ENCODE measurements at places on chromosomes 1 and 21.
A peak's percentile ranks its signal among the peaks of the same experiment; 100 is the strongest.

- H3K36me3 ChIP-seq = no peaks in the 10 kb centered on the region
- no peak overlapping the region for H3K27ac ChIP-seq
- no peak overlapping the region for H3K4me3 ChIP-seq
- no peaks in the 10 kb centered on the region for H3K4me1 ChIP-seq
These were observed 56.0 kb downstream of the ITSN1 start for GRCh38 chr21:33698087-33698860.

DNA sequence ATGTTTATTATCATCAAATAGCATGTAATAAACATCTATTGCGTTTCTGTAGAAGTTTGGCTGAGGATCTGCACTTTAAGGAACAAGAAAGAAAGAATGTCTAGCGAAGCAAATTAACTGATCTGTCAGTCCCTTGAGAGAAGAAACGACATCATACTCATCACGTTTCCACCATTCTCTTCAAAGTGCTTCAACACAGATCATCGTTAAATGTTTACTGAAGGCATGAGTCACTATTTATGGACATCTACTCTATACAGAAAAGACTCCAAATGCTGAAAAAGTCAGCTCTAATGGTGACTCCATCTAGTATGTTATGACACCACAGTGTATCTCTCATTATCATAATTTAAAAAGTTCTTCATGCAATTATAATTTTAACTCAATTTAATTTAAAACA is 369.1 kb downstream of the RGS7 start:
- no peaks in the 10 kb centered on the region for H3K27me3 ChIP-seq
- no peak overlapping the region for H3K4me3 ChIP-seq
- H3K27ac ChIP-seq = no peak overlapping the region
- H3K4me1 ChIP-seq = no peaks in the 10 kb centered on the region

GRCh38 chr1:109535481-109535880 is 4.2 kb upstream of the GPR61 start:
- no peaks in the 10 kb centered on the region for H3K27me3 ChIP-seq
- H3K4me1 ChIP-seq = no peaks in the 10 kb centered on the region
- peak overlapping the region; percentile 29 for H3K27ac ChIP-seq
- H3K36me3 ChIP-seq = no peaks in the 10 kb centered on the region
- no peak overlapping the region for H3K4me3 ChIP-seq

- no peak overlapping the region for H3K27ac ChIP-seq
- no peaks in the 10 kb centered on the region for H3K27me3 ChIP-seq
- no peak overlapping the region for H3K4me3 ChIP-seq
- no peak for DNase-seq
These were observed 67.6 kb downstream of the FH start for GRCh38 chr1:241451956-241452355.

DNA sequence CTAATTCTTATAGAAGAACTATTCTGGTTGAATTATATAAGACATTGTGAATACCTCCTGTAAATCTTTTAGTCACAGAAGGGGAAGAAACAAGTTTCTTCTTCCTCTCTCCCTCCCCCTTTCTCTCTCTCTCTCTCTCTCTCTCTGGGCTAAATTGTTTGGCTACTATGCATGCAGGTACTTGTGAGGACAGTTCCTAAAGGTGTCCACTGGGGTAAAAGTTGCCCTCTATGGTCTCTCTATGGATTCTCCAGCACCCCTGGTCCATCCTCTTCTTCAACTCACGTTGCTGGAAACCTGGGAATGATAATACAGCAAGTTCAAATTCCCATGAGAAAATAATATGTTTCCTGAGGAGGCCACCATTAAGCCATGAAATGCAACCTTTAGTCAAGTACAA is 5.8 kb downstream of the OR6K3 start:
- H3K36me3 ChIP-seq = no peaks in the 10 kb centered on the region
- DNase-seq = no peak

DNA sequence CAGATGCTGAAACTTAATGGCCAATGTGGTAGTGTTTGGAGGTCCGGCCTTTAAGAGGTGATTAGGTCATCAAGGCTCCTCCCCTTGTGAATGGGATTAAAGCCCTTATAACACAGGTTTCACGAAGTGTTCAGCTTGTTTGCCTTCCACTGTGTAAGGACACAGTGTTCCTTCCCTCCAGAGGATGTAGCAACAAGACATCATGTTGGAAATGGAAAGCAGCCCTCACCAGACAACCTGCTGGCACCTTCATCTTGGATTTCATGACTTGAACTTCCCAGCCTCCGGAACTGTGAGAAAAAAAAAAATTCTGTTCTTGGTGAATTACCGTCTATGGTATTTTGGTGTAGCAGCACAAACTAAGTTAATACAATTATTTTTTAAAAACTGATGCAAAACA is 613.8 kb downstream of the KIF26B start:
- H3K27me3 ChIP-seq = no peaks in the 10 kb centered on the region
- DNase-seq = no peak
- H3K4me1 ChIP-seq = no peaks in the 10 kb centered on the region
- H3K27ac ChIP-seq = no peak overlapping the region
- peaks cover 6% of the 10 kb centered on the region for H3K36me3 ChIP-seq

- no peak overlapping the region for H3K27ac ChIP-seq
- no peaks in the 10 kb centered on the region for H3K4me1 ChIP-seq
- no peak overlapping the region for H3K4me3 ChIP-seq
- no peaks in the 10 kb centered on the region for H3K36me3 ChIP-seq
These were observed 691.4 kb downstream of the ADGRL2 start for GRCh38 chr1:82492159-82492558.

DNA sequence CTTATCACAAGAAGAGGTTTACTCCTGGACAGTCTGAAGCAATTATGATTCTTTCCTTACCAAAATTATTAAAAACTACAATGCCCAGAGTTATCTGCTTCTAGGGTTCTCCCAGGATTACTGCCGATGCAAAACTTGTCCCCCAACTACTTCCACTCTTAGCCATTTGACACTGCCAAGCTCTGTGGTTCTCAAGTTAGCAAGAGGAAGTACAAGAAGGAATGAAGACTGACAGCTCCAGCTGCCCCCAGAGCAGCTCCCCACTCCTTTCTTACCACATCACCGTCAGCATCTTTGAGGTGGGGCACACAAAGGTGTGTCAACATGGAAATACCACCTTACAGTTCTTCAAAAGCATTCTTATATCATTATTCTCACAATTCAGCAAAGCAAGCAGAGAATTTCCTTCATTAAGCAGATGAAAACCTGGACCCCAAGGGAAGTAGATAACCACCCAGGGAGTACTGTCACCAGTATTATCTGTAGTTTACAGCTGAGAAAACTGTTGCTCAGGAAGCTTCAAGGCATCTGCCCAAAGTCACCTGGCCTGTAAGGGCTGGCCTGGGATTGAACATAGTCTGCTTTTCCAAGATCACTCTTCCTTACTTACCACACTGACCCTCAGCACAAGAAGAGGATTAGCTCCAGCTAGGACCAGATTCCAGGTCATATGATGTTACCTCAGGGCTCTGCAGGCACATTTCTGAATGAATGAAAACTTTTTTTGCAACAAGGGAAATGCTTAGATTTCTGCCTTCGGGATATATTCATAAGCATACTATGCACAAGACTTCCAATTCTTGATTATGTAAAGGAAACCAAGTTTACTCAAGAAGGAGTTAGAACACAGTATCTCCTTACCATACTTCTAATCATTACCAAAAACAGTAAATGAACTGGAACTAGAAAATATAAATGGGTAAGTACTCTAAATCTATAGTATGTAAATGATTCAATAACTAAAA is 9.3 kb downstream of the PSMG1 start:
- no peaks in the 10 kb centered on the region for H3K27me3 ChIP-seq
- no peak for DNase-seq
- H3K4me1 ChIP-seq = no peaks in the 10 kb centered on the region
- H3K27ac ChIP-seq = no peak overlapping the region

Measured in ascending aorta (tissue), 2 donors.